Myocyte (in vitro differentiated cells): ENCODE measurements at places on chromosomes 16 and 17. TPM values are rescaled to one million over a fixed set of nuclear protein-coding genes. Genes with fewer than 3 reads are reported as not detected.

- no peak for DNase-seq
Observed at GRCh38 chr17:17179371-17179827, 26.7 kb downstream of the PLD6 start.

- peak; percentile 4 for DNase-seq
Observed at GRCh38 chr16:19223235-19224170, 55.5 kb downstream of the SYT17 start.

DNA sequence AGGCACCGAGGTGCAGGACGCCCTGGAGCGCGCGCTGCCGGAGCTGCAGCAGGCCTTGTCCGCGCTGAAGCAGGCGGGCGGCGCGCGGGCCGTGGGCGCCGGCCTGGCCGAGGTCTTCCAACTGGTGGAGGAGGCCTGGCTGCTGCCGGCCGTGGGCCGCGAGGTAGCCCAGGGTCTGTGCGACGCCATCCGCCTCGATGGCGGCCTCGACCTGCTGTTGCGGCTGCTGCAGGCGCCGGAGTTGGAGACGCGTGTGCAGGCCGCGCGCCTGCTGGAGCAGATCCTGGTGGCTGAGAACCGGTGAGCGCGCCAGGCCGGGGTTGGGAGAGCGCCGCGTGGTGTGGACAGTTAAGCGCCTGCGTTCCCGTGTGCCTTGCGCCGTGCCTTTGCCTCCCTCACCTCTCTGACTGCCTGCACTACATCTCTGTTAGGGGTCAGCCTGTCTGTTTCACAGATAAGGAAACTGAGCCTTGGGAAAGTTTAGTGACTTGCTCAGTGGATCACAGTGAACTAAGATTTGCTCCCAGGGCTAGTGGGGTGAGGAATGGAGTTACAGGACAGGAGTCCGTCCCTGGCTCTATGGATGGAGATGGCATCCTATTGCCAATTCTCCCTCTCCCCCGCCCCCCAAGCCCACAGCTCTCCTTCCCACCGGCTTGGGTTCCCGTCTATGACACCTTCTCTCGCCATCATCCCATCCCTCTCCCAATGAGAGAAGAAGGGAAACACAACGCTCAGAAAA, 880 bp downstream of the SARM1 start:
- DNase-seq: peak; percentile 24

DNA sequence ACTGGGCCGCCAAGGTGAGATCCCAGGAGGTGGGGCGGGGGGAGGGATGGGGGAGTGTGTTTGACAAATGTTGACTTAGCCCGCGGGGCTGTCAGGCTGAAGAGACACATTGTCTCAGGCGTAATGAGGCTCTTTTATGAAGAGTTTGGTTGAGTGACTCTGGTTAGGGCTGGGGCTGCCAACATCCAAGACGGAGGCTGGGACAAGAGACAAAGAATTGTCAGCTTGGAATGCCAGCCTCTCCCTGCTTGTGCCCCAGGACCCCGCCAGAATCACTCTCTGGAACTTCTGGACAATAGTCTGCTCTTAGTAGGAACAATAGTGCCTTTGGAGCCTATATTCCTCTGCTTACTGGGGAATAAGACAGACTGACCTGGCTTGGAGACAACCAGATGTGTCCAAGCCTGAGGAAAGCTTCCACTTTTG, 24.0 kb downstream of the PCTP start:
- no peak for DNase-seq

- peak; percentile 96 for DNase-seq
Observed at GRCh38 chr17:43467981-43468581, 15.7 kb upstream of the DHX8 start.

- no peak for DNase-seq
Observed at GRCh38 chr16:75138636-75139035, 9.7 kb upstream of the ZFP1 start.

- no peak for DNase-seq
Observed at GRCh38 chr16:88634141-88634993, 4.0 kb upstream of the IL17C start.

DNA sequence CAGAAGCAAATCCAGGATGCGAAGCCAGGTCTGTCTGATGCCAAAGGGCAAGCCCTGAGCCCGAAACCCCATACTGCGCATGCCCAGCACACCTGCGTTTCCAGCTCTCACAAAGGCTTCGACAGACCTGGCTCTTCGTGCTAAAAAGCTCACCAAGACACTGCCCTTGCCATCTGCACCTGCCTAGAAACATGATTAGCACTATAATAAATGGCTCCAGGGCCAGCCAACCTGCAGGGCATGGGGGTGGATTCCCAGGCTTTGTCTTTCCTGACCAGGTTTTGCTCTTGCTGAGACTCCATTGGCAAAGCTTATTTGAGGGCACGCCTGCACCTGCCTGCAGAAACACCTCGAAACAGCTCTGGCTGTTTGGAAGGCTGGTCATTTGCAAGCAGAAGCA, 14.4 kb upstream of the PLD6 start:
- no peak for DNase-seq

GRCh38 chr17:19414396-19415280, 3.6 kb downstream of the RNF112 start:
- DNase-seq: no peak

NTN1 gene
- 0.73 and 1.2 TPM in 2 replicates for total RNA-seq

ZNF469 gene
- 1.5 and 2.7 TPM in 2 replicates for total RNA-seq

ZG16 gene
- total RNA-seq: not detected in 2 replicates

KRT32 gene
- total RNA-seq: not detected in 2 replicates

CLDN7 gene
- total RNA-seq: not detected in 2 replicates

KCNJ2 gene
- 13.9 and 97.0 TPM in 2 replicates for total RNA-seq
